T-helper 2 cell (primary cell): ENCODE measurements at places on chromosomes 5 and 9.

DNA sequence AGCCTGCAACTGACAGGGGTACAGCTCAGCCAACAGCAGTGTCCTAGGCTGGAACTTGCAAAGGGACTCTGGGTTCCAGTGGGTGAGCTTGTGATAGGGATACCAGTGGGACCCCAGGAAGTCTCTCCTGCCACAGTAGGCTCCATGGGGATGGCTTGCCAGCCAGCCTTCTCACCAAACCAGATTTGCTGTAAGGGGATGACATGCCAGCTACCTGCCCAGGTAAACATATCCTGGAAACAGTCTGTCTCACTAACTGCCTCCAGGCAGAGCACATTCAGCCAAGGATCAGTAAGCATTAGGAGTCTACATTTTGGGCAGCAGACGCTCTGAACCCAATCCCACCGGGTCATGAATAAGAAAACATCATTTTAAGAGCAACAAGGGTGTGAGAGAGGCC is 49.9 kb downstream of the SIL1 start:
- DNase-seq: no peak

GRCh38 chr9:7909537-7909936 is 110.0 kb upstream of the DMAC1 start:
- no peak for DNase-seq

- DNase-seq: peak; percentile 9
These were observed 47.3 kb upstream of the SLC30A5 start for GRCh38 chr5:69046375-69046957.

- DNase-seq: no peak
These were observed 59.1 kb upstream of the PJA2 start for GRCh38 chr5:109468737-109469420.

DNA sequence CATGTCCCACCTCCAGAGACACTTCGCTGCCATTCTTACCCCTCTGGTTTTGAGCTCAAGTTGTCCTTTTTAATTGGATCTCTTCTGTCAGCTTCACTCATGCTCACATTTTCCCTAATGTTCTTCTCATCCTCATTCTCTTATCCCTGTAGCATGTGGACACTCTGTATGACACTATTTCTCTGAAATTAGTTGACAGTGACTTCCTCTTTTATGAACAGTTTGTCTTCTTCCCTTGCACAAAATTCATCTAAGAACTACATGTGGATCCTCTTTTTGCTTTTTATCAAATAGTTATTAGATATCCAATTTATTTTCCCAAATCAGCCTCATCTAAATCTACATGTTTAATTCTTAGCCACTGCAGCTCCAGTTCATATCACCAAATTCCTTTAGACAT is 676.2 kb downstream of the MAT2B start:
- DNase-seq: no peak

- no peak for DNase-seq
These were observed 44.8 kb downstream of the PRRC1 start for GRCh38 chr5:127562252-127562651.

GRCh38 chr9:34203992-34204635 is 25.3 kb downstream of the UBAP1 start:
- no peak for DNase-seq

GRCh38 chr9:136244122-136244968 is 1.3 kb downstream of the QSOX2 start:
- DNase-seq: peak; percentile 23

DNA sequence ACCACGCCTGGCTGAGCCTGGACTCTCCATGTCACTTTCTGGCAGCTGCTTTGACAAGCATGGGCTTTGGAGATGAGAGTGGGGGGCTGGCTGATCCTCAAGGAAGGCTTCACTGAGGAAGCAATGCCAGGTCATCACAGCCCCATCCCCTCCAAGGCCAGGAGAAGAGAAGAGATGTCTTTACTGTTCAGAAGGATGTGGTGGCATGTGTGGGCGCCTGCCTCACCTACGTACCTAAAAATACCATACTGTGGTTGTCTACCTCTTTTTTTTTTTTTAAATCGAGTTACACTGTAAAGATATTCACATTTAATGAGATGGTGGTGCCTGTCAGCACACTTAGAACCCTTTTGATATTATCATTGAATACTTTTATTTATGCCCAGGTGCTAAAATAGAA is 26.4 kb upstream of the CTNNA1 start:
- DNase-seq: no peak

GRCh38 chr9:127035423-127035822 is 87.0 kb downstream of the ANGPTL2 start:
- no peak for DNase-seq
